Naive thymus-derived CD4-positive, alpha-beta T cell (primary cell): ENCODE measurements at places on chromosomes 7 and 10. TPM values are rescaled to one million over a fixed set of nuclear protein-coding genes. Genes with fewer than 3 reads are reported as not detected.
A peak's percentile ranks its signal among the peaks of the same experiment; 100 is the strongest.

Gene KLLN
- polyA plus RNA-seq = 0.25 TPM

GRCh38 chr7:11650030-11650429 is 182.0 kb downstream of the THSD7A start:
- DNase-seq = no peak
- H3K4me3 ChIP-seq = no peak overlapping the region
- H3K27me3 ChIP-seq = no peaks in the 10 kb centered on the region
- H3K36me3 ChIP-seq = no peaks in the 10 kb centered on the region

GRCh38 chr10:108771106-108771505 is 1152.2 kb downstream of the XPNPEP1 start:
- H3K36me3 ChIP-seq = no peaks in the 10 kb centered on the region
- H3K27me3 ChIP-seq = no peaks in the 10 kb centered on the region
- H3K4me3 ChIP-seq = no peak overlapping the region
- DNase-seq = no peak
- H3K4me1 ChIP-seq = no peaks in the 10 kb centered on the region

- DNase-seq = no peak
- no peaks in the 10 kb centered on the region for H3K36me3 ChIP-seq
- no peak overlapping the region for H3K27ac ChIP-seq
Observed at GRCh38 chr10:129055225-129055624, 411.8 kb upstream of the MGMT start.

DNA sequence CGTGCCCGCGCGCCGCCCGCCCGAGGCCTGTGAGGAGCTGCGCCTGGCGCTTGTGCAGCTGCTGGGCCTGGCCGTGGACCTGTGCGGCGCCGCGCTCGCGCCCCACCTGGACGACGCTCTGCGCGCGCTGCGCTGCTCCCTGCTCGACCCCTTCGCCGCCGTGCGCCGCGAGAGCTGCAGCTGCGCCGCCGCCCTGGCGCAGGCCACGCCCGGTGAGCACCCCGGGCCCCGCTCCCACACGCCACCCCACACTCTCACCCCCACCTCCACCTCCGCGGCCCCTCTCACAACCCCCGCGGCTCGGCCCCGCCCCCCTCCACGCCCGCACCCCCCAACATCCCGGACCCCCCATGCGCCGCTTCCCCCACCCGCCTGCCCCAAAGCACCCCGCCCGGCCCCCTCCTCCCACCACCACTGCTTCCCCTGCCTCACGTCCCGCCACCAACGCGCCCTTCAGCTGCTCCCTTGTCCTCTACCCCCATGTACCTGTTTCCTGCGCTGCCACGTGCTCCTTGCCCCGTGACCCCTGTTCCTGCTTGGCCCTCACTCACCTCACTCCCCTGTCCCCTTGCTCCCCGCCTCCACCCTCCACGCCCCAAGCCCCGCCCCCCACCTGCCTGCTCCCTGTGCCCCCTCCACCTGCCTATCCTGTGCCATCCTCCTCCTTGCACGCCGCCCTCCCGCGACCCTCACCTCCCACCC is at the start of gene PRKAR1B:
PRKAR1B (minus strand) TSS at position 178 of the 702 bp plus-strand sequence. CDS start 15,776 bp downstream, outside the sequence.
- H3K27me3 ChIP-seq = no peaks in the 10 kb centered on the region
- H3K4me1 ChIP-seq = peaks cover 14% of the 10 kb centered on the region
- peak within 1 kb of the TSS; percentile 81 for H3K4me3 ChIP-seq
- H3K27ac ChIP-seq = peak within 1 kb of the TSS; percentile 73

DNA sequence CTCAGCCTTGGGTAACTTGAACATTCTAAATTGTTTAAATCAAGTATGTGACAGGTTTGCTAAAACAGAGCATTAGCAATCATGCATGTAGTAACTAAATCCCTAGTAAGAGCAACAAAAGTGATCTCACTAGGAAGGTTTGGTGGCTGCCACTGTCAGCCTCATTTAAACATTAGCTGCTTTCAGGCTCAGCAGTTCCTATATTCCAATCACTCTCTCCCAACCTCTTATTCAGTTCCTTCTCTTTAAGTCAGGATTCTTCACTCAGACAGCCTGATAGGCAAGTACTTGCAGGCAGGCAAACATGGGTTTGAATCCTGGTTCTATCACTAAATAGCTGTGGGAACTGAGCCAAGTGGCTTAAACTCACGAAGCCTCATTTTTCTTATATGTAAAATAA is 3.6 kb downstream of the CREB3L2 start:
- H3K4me1 ChIP-seq = peaks cover 14% of the 10 kb centered on the region
- H3K27me3 ChIP-seq = no peaks in the 10 kb centered on the region
- H3K36me3 ChIP-seq = no peaks in the 10 kb centered on the region
- no peak overlapping the region for H3K27ac ChIP-seq
- H3K4me3 ChIP-seq = no peak overlapping the region
- no peak for DNase-seq

Gene TNS3
- polyA plus RNA-seq = not detected

GRCh38 chr10:93074597-93075368 is 1.1 kb downstream of the CYP26A1 start:
- no peak overlapping the region for H3K4me3 ChIP-seq
- H3K4me1 ChIP-seq = no peaks in the 10 kb centered on the region
- no peaks in the 10 kb centered on the region for H3K36me3 ChIP-seq
- peaks cover 7% of the 10 kb centered on the region for H3K27me3 ChIP-seq

DNA sequence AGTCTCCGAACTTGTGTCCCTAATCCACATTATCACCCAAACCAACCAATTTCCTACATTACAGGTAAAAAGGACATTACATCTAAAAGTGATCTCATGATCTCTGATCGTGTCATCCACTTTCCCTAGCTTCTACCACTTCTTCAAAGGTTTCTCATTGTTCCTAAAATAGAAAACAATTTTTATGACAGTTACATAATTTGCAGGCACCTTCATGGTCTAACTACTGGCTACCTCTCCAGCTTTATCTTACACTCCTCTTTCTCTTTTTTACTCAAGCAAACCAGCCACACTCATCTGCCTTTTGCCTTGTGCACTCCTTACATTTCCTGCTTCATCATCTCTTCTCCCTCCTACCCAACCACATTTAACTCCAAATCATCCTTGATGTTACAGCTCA is 886.7 kb upstream of the SORCS1 start:
- no peak overlapping the region for H3K27ac ChIP-seq
- H3K4me3 ChIP-seq = no peak overlapping the region
- no peaks in the 10 kb centered on the region for H3K27me3 ChIP-seq
- H3K4me1 ChIP-seq = no peaks in the 10 kb centered on the region

DNA sequence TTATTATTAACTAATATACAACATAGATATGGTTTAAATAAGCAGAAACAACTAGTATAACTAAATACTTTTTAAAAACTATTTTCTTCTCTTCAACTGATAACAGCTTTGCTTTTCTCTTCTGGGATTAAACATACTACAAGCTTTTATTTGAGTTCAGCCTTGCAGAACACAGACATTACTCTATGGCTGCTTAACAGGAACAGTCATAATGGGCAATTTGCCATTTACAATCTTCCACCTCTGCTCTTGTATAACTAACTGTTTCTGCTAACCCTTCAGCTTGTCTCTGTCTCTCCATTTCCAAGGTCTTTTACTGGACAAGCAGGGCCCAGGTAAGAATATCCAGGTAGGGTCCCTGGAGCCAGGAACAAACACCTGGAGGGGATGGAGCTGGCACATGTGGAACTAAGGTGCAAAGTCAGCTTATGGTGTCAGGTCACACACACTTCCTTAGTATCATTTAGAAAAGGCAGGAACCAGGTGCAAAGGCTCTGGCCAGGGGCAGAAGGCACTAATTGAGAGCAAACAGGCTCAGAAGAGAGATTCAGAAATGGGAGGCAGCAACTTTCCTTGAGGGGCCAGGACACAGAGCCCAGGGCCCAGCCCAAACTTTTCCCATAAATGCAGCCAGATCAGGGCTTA is 93.1 kb downstream of the STRA8 start:
- no peak overlapping the region for H3K4me3 ChIP-seq
- no peaks in the 10 kb centered on the region for H3K27me3 ChIP-seq
- DNase-seq = no peak
- H3K4me1 ChIP-seq = no peaks in the 10 kb centered on the region
- no peak overlapping the region for H3K27ac ChIP-seq
- H3K36me3 ChIP-seq = no peaks in the 10 kb centered on the region

Gene C10orf67
- not detected for polyA plus RNA-seq

DNA sequence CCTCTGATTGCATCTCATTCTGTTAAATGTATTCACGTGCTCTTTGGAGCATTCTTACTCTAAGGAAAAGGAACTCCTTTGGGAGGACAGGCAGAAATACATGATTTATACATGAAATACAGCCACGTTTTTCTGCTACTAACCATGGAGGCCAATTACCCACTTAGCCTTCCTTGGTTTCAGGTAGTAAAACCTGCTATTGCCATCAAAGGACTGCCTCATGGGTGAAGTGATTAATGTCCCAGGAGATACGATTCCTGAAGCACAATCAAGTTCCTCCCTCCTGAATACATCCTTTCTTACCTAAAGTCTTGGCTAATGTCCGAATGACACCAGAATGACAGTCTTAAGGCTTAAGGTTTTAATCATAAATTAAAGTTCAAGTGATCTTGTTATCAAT is 58.5 kb upstream of the PIK3CG start:
- H3K27ac ChIP-seq = no peak overlapping the region
- no peak overlapping the region for H3K4me3 ChIP-seq
- no peaks in the 10 kb centered on the region for H3K36me3 ChIP-seq
- no peaks in the 10 kb centered on the region for H3K4me1 ChIP-seq
- H3K27me3 ChIP-seq = peaks cover 3% of the 10 kb centered on the region

DNA sequence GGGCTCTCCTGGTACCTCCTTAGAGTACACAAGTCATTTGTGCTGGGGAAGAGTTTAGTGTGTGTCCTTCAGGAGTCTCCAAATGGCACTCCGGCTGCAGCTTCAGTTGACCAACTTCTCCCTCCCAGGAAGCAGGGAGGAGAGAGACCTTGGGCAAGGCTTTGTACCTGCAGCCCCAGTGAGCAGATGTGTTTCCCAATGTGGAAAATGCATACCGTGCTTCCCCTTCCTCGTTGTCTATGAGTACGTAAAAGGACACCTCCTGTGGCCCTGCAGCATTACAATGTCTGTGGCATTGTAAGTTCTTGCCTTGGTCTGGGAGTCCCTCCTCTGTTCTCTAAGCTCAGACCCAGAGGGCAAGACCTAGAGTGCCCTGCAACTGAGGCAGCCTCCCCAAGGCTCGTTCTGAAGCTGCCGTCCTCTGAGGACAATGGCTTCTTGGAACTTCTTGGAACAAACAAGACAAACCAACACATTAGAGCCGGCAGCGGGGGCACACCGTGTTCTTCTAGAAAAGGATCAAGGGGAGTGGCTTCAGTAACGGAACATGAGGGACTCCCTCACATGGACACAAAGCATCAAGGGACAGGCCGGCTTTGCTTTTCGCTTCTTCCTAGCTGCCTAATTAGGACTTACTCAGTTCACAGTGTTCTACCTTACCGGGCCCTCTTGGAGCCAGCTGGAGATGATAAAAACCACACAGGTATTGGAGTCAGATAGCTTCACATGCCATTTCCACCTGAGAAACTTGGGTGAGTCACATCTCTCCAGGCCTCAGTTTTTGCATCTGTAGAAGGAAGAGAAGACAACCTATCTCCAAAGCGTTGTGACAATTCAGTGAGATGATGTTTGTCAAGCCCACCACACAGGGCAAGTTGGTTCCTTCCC is 20.9 kb upstream of the PPA1 start:
- DNase-seq = no peak
- no peaks in the 10 kb centered on the region for H3K27me3 ChIP-seq
- no peaks in the 10 kb centered on the region for H3K36me3 ChIP-seq

Gene PHKG1
- polyA plus RNA-seq = 1.4 TPM

GRCh38 chr10:131949041-131949862 is 32.5 kb downstream of the BNIP3 start:
- no peak for DNase-seq
- H3K36me3 ChIP-seq = peaks cover 77% of the 10 kb centered on the region
- no peak overlapping the region for H3K4me3 ChIP-seq

Gene NUDT13
- 1.3 TPM for polyA plus RNA-seq

- no peak for DNase-seq
- H3K4me3 ChIP-seq = no peak overlapping the region
- no peaks in the 10 kb centered on the region for H3K27me3 ChIP-seq
- no peak overlapping the region for H3K27ac ChIP-seq
Observed at GRCh38 chr7:157403646-157404401, 67.0 kb downstream of the DNAJB6 start.

GRCh38 chr7:82605247-82605864 is 161.8 kb upstream of the CACNA2D1 start:
- no peaks in the 10 kb centered on the region for H3K27me3 ChIP-seq
- H3K4me3 ChIP-seq = no peak overlapping the region
- no peaks in the 10 kb centered on the region for H3K36me3 ChIP-seq
- no peak overlapping the region for H3K27ac ChIP-seq

- H3K4me1 ChIP-seq = no peaks in the 10 kb centered on the region
- H3K36me3 ChIP-seq = no peaks in the 10 kb centered on the region
- no peak for DNase-seq
- H3K27me3 ChIP-seq = no peaks in the 10 kb centered on the region
Observed at GRCh38 chr7:141246426-141246825, 172.6 kb downstream of the TMEM178B start.

- H3K4me1 ChIP-seq = peaks cover 13% of the 10 kb centered on the region
- peaks cover 25% of the 10 kb centered on the region for H3K36me3 ChIP-seq
- H3K27me3 ChIP-seq = no peaks in the 10 kb centered on the region
- no peak overlapping the region for H3K4me3 ChIP-seq
Observed at GRCh38 chr10:91251430-91252056, 31.1 kb downstream of the PCGF5 start.
